Kidney epithelial cell (primary cell): ENCODE measurements at places on chromosomes 4 and X. TPM values are rescaled to one million over a fixed set of nuclear protein-coding genes. Genes with fewer than 3 reads are reported as not detected.

The SSX3 gene
- total RNA-seq: not detected in 2 replicates

The PNMA5 gene
- total RNA-seq: not detected in 2 replicates

The PGRMC2 gene
- total RNA-seq: 29.6 and 37.3 TPM in 2 replicates

The RBM3 gene
- 264 and 285 TPM in 2 replicates for total RNA-seq
